ENCODE measurements at places on chromosomes 7 and 10.

GRCh38 chr7:92266415-92267241 is 20.9 kb downstream of the ANKIB1 start:
- H3K4me3 ChIP-seq: no peak overlapping the region
- H3K4me1 ChIP-seq: peaks cover 4% of the 10 kb centered on the region
- peaks cover 9% of the 10 kb centered on the region for H3K36me3 ChIP-seq
- no peak overlapping the region for H3K27ac ChIP-seq
- H3K27me3 ChIP-seq: no peaks in the 10 kb centered on the region

GRCh38 chr7:80838643-80839042 is 80.2 kb downstream of the SEMA3C start:
- no peak overlapping the region for H3K4me3 ChIP-seq
- H3K27ac ChIP-seq: no peak overlapping the region
- no peaks in the 10 kb centered on the region for H3K4me1 ChIP-seq
- H3K27me3 ChIP-seq: no peaks in the 10 kb centered on the region
- H3K36me3 ChIP-seq: no peaks in the 10 kb centered on the region
- no peak for DNase-seq

- peaks cover 8% of the 10 kb centered on the region for H3K4me1 ChIP-seq
- no peak overlapping the region for H3K27ac ChIP-seq
- H3K4me3 ChIP-seq: no peak overlapping the region
- H3K36me3 ChIP-seq: no peaks in the 10 kb centered on the region
- DNase-seq: no peak
Measured at GRCh38 chr10:84293574-84294016, 34.8 kb upstream of the CCSER2 start.

DNA sequence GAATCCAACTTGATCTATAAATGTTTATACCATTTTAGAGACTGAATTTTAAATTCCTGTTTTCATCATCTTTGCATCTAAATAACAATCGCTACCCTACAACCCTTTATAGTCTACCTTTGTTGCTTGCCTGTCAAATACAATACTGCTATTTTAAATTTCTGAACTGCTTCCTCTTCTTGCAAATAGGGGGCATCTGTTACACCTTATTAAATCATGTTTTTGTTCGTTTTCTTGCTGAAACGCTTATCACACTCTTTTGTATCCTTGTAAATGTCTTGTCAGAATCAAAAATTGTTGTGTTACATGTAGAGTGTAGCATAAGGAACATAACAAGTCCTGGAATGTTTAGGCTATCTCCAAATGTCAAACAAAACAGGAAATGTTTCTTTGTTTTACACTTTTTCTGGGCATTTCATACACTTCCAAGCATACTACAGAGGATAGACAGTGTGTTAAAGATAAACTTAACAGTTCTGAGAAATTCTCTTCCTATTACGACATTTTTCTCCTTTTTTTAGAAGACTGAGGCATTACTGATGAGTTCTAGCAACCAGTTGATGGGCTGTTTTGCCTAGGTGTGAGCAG is 281.3 kb downstream of the GPR158 start:
- no peaks in the 10 kb centered on the region for H3K36me3 ChIP-seq
- no peaks in the 10 kb centered on the region for H3K27me3 ChIP-seq
- H3K4me3 ChIP-seq: no peak overlapping the region
- H3K4me1 ChIP-seq: no peaks in the 10 kb centered on the region
- no peak overlapping the region for H3K27ac ChIP-seq

DNA sequence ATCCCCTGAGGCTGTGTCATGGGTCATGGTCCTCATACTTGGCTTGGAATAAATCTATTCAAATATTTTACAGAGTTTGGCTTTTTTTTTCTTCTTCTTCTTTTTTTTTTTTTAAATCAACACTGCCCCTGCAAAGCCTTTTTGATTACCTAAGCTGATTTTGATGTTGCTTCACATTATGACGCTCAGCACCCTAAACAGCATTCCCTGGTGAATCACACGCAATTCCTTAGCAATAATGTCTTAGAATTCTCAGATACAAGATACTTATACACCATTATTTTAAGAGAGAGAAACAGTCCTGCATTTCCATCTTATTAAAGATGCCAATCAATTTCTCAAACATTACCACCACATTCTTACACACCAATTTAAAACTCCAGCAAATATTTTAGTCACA is 323.7 kb upstream of the IGFBP3 start:
- no peak overlapping the region for H3K27ac ChIP-seq
- DNase-seq: no peak
- no peaks in the 10 kb centered on the region for H3K36me3 ChIP-seq
- peaks cover 20% of the 10 kb centered on the region for H3K27me3 ChIP-seq
- H3K4me3 ChIP-seq: no peak overlapping the region

GRCh38 chr7:51970961-51971665 is 654.5 kb upstream of the COBL start:
- H3K4me1 ChIP-seq: no peaks in the 10 kb centered on the region
- no peak overlapping the region for H3K4me3 ChIP-seq
- H3K27me3 ChIP-seq: no peaks in the 10 kb centered on the region
- DNase-seq: no peak
- H3K27ac ChIP-seq: no peak overlapping the region

DNA sequence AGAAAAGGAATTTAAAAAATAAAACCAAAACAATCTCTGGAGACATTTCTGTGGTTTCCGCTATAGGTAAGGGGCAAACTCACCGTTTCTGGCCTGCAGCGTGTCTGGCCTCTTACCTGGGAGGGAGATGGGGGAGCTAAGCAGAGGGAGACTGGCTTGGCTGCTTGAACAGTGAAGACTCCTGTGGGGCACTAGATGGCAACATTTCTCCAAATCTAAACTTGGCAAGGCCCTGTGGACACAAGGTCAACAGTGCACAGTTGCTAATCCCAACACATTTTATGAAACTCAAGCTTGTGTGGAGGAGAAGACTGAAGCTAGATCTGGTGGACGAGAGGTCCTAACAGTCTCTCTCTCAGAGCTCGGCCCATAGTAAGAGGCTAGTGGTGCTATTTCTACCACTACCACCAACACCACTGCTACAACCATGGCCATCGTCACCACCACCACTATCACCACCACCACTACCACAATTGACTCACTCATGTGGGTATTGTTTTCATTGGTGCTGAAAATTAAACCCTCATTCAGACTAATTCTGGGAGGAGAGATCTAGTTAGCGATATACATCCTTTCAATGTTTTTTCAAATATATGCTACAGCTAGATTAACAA is 28.4 kb upstream of the CDHR3 start:
- H3K4me1 ChIP-seq: peaks cover 17% of the 10 kb centered on the region
- H3K27me3 ChIP-seq: no peaks in the 10 kb centered on the region
- no peaks in the 10 kb centered on the region for H3K36me3 ChIP-seq
- H3K27ac ChIP-seq: peak overlapping the region; percentile 38
- H3K4me3 ChIP-seq: no peak overlapping the region
- peak; percentile 5 for DNase-seq

GRCh38 chr7:50828801-50829200 is 46.1 kb upstream of the GRB10 start:
- H3K36me3 ChIP-seq: no peaks in the 10 kb centered on the region
- H3K4me3 ChIP-seq: no peak overlapping the region
- H3K27ac ChIP-seq: no peak overlapping the region
- H3K4me1 ChIP-seq: peaks cover 6% of the 10 kb centered on the region
- peaks cover 8% of the 10 kb centered on the region for H3K27me3 ChIP-seq

DNA sequence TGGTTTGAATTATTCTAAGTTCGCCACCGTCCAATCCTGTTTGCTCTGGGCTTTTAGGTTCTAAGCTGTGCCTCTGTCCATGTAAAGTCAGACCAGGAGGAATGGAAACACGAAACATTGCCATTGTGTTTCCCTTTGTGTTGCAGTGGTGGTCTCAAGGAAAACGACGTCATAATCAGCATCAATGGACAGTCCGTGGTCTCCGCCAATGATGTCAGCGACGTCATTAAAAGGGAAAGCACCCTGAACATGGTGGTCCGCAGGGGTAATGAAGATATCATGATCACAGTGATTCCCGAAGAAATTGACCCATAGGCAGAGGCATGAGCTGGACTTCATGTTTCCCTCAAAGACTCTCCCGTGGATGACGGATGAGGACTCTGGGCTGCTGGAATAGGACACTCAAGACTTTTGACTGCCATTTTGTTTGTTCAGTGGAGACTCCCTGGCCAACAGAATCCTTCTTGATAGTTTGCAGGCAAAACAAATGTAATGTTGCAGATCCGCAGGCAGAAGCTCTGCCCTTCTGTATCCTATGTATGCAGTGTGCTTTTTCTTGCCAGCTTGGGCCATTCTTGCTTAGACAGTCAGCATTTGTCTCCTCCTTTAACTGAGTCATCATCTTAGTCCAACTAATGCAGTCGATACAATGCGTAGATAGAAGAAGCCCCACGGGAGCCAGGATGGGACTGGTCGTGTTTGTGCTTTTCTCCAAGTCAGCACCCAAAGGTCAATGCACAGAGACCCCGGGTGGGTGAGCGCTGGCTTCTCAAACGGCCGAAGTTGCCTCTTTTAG is 46.3 kb upstream of the DMBT1 start:
- no peaks in the 10 kb centered on the region for H3K36me3 ChIP-seq
- no peak overlapping the region for H3K27ac ChIP-seq
- H3K27me3 ChIP-seq: peaks cover 3% of the 10 kb centered on the region
- no peak for DNase-seq

DNA sequence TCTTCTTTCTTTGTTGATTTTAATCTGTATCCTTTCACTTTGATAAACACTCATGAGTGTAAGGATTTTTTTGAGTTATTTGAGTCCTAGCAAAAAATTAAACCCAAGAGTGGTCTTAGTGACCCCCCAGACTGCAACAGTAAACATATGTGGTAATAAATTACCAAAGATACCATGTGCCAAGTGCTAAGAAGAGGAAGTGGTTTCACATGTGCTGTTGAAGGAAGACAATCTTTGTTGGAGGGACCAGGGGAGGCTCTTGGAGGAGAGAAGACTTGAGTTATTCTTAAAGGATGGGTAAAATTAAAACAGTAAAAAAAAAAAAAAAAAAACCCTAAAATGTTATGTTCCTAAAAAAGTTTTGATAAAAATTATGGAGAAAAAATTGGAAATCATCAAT is 150.2 kb downstream of the SEC23IP start:
- H3K27ac ChIP-seq: no peak overlapping the region
- no peaks in the 10 kb centered on the region for H3K4me1 ChIP-seq
- no peak overlapping the region for H3K4me3 ChIP-seq
- DNase-seq: no peak

GRCh38 chr10:101397140-101397539 is 43.2 kb downstream of the BTRC start:
- H3K27me3 ChIP-seq: no peaks in the 10 kb centered on the region
- DNase-seq: peak; percentile 73

DNA sequence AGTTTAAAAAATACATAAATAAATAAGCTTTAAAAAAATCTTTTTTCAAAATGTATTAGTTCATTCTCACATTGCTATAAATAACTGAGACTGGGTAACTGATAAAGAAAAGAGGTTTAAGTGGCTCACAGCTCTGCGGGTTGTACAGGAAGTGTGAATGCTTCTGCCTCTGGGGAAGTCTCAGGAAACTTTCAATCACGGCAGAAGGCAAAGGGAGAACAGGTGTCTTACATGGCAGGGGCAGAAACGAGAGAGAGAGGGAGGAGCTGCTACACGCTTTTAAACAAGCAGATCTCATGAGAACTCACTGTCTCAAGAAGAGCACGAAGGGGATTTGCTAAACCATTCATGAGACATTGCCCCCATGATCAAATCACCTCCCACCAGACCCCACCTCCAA is 114.6 kb downstream of the DNAJC1 start:
- no peak for DNase-seq
- H3K27ac ChIP-seq: peak overlapping the region; percentile 71
- H3K36me3 ChIP-seq: peaks cover 45% of the 10 kb centered on the region
- H3K4me3 ChIP-seq: no peak overlapping the region
- no peaks in the 10 kb centered on the region for H3K27me3 ChIP-seq
- H3K4me1 ChIP-seq: peaks cover 42% of the 10 kb centered on the region

GRCh38 chr7:98470485-98471240 is 69.8 kb upstream of the BAIAP2L1 start:
- DNase-seq: no peak
- peak overlapping the region; percentile 22 for H3K4me3 ChIP-seq
- H3K27me3 ChIP-seq: peaks cover 27% of the 10 kb centered on the region
- H3K27ac ChIP-seq: no peak overlapping the region

DNA sequence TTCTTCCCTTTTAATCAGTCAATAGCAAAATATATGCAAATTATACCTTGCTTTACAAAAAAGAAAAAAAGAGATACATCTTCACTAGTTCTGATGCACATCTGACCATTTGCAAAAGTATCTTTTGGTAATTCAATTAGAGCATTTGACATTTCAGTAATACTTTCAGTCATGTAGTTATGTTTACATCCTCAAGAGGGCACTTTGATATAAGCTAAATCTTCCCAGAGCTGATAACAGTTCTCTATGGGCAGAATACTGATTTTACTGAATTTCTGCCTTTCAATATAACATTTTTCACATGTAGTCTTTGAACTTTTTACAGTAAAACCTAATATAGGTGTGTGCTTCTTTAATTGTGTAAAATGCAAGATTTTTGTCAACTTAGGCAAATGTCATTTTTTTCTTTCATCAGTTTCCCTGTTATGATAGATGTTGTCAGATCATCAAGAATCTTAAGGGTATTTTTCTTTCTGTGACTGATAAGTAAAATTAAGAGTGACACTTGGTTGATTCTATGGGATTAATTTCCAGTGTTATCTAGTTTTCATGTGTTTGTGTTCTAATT is 703.5 kb upstream of the SEMA3D start:
- H3K27me3 ChIP-seq: no peaks in the 10 kb centered on the region
- no peaks in the 10 kb centered on the region for H3K36me3 ChIP-seq
- H3K4me1 ChIP-seq: no peaks in the 10 kb centered on the region

DNA sequence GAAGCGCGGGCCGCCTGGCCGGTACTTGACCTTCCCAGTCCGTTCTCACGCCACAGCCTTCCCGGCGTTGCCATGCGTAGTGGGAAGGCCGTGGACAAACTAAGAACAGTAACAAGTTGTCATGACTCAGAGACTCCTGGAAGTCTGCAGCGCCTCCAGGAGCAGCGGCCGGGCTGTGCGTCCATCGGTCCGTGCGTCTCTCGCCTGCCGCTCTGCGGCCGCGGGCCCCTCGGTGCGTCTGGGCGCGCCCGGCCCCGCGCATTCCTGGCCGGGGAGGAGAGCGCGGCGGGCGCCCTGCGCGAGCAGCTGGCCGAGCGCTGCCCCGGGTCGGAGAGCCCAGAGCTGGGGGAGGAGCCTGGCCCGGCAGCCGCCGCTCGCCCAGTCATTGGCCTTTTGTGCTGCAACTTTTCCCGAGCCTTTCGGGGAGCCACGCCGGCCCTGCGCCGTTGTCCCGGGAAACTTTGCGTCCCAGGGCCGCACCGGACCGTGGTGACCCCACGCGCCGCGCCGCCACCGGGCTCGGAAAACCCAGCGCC is 123.7 kb downstream of the TACC2 start:
- no peak for DNase-seq
- peaks cover 53% of the 10 kb centered on the region for H3K27me3 ChIP-seq
- no peak overlapping the region for H3K27ac ChIP-seq
- peaks cover 2% of the 10 kb centered on the region for H3K4me1 ChIP-seq
- H3K4me3 ChIP-seq: no peak overlapping the region

DNA sequence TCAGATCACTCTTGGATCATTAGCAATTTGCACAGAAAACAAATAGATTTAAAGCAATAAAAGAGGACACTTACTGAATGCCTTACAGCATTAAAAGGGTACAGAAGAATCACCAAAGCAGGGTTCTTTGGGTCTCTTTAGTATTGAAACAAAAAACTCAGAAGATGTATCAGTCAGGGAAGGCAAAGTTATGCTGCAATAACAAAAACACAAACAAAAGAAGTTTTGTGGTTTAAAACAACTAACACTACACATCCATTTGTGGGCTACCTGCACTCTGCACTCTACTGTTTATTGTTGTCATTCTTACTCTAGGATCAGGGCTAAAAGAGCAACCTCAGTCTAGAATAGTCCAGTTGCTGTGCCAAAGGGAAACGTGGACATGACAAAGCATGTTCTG is 216.4 kb downstream of the GPAM start:
- H3K27me3 ChIP-seq: no peaks in the 10 kb centered on the region
- DNase-seq: no peak
- H3K36me3 ChIP-seq: peaks cover 5% of the 10 kb centered on the region
- no peak overlapping the region for H3K4me3 ChIP-seq
